ENCODE measurements at places on chromosomes 12 and 14. TPM values are rescaled to one million over a fixed set of nuclear protein-coding genes. Genes with fewer than 3 reads are reported as not detected.

- no peaks in the 10 kb centered on the region for H3K27me3 ChIP-seq
- H3K4me1 ChIP-seq = no peaks in the 10 kb centered on the region
- H3K4me3 ChIP-seq = no peak overlapping the region
- peak; percentile 46 for DNase-seq
- H3K36me3 ChIP-seq = no peaks in the 10 kb centered on the region
- H3K27ac ChIP-seq = no peak overlapping the region
Measured at GRCh38 chr14:99724196-99724891, 40.2 kb downstream of the CYP46A1 start.

DNA sequence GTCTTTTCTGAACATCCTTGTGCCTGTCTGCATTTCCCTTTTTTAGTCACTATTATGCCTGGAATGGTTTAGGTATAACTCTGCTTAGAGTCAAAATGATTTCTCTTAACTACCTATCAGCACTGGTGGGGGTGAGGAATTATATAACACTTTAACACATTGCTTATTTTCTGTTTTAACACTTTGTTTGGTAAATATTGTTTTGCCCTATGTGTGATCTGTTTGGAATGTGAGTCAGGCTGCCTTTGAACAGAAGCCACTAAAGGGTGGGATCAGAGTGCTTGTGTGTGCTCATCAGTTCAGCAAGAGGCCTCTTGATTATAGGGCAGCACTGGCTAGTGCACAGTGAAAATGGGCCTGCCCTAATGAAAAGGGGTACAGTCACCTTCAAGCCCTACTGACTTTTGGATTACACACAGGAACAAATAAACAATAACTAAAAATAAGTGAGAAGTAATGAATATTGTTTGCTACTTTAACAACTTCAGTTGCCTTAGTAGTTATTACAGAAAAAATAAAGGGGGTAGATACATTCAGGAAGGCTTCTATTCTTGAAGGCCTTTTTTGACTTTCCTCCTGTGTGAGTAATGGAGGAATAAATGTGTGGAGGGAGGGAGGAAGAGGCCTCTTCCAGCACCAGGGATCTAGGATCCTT lies 23.2 kb downstream of the NGDN start:
- H3K27me3 ChIP-seq = no peaks in the 10 kb centered on the region
- DNase-seq = no peak
- no peak overlapping the region for H3K27ac ChIP-seq
- H3K36me3 ChIP-seq = no peaks in the 10 kb centered on the region
- no peaks in the 10 kb centered on the region for H3K4me1 ChIP-seq
- no peak overlapping the region for H3K4me3 ChIP-seq

DNA sequence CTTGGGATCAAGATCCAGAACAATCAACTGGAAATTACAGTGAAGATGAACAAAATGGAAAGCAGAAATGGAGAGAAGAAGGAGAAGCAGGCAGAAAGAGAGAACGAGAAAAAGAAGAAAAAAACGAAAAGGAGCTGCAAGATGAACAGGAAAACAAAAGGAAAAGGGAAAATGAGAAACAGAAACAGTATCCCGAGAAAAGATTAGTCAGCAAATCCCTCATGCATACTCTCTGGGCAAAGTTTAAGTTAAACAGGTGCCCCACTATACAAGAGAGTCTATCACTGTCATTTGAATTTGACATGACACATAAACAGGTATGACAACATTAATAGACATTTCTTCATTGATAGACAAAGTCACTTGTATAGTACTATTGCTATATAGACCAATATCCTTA lies 5.0 kb downstream of the NANOGNB start:
- H3K4me3 ChIP-seq = no peak overlapping the region
- no peaks in the 10 kb centered on the region for H3K4me1 ChIP-seq
- no peaks in the 10 kb centered on the region for H3K36me3 ChIP-seq

- H3K36me3 ChIP-seq = no peaks in the 10 kb centered on the region
- DNase-seq = no peak
- no peaks in the 10 kb centered on the region for H3K27me3 ChIP-seq
- no peaks in the 10 kb centered on the region for H3K4me1 ChIP-seq
- H3K27ac ChIP-seq = no peak overlapping the region
- H3K4me3 ChIP-seq = no peak overlapping the region
Measured at GRCh38 chr12:90519285-90519684, 435.7 kb downstream of the CCER1 start.

Gene OAS1
- 25.0 TPM for total RNA-seq

Data from aorta (tissue), 5 donors.